ENCODE measurements at places on chromosomes 3 and 15.

DNA sequence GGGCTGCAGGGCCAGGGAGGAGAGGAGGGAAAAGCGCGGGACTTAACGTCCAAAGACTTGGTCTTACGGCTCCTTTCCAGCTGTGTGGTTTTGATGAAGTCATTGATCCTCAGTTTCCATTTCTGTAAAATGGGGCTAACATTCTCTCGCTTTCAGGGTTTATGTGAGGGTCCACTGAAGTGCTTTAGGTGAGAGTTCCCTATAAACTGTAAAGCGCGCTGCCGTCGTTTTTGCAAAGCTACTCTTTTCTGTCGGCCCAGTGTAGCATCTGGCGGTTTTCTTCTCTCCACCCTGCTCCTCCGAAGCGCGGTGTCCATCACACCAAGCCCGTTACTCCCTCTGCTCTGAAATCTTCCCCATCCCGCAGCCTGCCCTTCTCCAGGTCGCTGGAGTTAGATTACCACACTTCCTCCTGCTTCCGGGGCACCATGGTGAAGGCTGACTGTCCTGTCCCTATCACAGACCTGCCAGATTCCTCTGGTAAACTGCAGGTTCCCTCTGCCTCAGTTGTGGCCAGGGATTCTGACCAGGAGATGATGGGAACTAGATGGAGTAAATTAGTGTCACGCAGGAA lies 702 bp upstream of the DNAJC17 start:
- DNase-seq, result no peak

DNA sequence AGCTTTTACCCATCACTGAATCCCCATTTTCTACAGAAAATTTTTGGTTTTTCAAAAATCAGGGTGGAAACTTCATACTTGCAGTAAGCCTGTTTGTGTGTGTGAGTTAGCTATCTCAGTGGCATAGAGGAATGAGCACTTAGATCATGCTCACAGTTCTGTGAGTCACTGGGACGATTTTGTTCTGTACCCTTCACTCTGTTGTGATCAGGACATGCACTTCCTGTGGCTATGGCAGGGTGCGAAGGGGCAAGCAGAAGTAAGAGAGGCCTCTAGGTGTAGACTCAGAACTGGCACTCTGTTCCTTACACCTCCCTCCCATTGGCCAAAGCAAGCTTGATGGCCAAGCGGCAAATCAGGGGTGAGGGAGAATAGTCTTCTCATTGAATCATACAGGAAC lies 11.6 kb downstream of the NIPA2 start:
- no peak for DNase-seq

DNA sequence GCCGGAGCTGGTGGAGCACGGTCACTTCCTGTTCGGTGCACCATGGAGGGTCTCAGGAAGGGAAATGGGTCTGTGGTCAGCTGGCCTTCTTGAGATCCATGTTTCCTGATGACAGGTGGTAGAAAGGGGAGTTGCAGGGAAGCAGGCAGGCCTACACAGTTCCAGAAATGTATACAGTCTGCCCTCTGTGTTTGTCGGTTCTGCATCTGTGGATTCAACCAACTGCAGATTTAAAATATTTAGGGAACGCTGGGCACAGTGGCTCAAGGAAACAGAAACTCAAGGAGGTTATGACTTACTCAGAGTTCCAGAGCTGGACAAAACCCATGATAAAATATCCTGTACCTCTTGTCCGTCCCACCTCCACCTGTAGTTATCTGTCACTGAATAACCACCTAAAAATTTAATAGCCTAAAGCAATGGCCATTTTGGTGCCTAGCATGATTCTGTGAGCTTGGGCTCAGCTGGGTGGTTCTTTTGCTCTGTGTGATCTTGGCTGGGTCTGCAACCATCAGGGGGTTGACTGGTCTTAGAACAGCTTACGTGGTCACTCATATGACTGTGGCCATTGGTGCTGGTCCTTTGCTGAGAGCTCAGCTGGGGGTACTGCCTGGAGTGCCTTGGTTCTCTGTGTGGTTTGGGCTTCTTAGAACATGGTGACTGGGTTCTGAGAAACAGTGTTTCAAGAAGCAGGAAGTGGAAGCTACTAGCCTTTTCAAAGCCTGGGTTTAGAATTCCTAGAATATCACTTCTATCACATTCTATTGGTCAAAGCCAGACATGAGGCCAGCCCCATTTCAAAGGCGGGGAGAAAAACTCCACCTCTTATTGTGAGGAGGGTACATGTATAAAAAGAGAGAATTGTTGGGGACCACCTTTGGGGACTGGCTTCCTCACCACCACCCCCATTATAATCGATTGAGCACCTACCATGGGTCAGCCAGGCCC lies 239.7 kb upstream of the BHLHE40 start:
- no peak for DNase-seq

GRCh38 chr3:128448491-128448890 lies 18.2 kb downstream of the DNAJB8 start:
- DNase-seq, result peak; percentile 39

- peak; percentile 37 for DNase-seq
Observed at GRCh38 chr15:28106294-28107110, 7.4 kb upstream of the OCA2 start.

DNA sequence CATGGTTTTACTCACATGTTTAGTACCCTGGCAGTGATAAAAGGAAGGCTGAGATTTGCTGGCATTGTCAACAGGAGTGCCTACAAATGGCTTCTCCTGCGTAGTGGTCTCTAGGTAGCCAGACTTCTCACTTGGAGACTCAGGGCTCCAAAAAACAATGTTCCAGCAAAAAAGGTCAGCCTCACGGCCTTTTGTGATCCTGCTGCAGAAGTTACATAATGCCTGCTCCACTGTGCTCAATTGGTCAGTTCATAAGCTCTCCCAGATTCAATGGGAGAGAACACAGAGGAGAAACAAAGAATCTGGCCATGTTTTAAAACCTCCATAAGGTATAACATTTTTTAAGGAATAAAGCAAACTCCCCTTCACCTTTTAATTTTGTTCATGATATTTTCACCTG lies 76.1 kb upstream of the CMSS1 start:
- DNase-seq, result no peak

GRCh38 chr3:146221276-146221675 lies 29.6 kb downstream of the PLSCR4 start:
- no peak for DNase-seq

DNA sequence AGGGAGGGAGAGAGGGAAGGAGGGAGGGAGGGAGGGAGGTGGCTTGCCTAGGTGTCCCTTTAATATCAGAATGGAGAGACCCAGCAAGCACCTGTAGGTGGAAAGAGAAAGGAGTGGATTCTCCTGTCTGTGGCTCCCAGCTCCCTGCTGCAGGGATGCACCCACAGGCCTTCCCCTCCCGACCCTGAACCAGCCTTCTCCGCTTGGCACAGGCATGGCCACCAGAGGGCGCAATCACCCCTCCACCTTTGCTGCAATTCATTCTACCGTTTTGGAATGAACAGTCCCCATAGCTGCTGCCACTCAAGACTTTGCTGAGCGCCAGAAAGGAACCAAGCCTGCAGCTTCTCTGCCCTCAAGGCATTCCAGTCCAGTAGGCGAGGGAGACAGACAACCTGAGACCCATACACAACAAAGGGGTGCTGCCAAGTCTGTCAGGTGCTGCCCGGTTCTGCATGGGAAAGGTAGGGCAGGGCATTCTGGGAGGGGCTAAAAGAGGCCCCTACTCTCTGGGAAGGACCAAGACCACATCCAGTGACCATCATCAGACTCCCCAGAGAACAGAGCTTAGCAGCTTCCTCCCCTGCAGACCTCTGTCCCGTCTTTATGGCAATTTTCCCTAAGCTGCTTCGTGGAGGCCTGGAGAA lies 4.9 kb downstream of the TLR9 start:
- peak; percentile 97 for DNase-seq

DNA sequence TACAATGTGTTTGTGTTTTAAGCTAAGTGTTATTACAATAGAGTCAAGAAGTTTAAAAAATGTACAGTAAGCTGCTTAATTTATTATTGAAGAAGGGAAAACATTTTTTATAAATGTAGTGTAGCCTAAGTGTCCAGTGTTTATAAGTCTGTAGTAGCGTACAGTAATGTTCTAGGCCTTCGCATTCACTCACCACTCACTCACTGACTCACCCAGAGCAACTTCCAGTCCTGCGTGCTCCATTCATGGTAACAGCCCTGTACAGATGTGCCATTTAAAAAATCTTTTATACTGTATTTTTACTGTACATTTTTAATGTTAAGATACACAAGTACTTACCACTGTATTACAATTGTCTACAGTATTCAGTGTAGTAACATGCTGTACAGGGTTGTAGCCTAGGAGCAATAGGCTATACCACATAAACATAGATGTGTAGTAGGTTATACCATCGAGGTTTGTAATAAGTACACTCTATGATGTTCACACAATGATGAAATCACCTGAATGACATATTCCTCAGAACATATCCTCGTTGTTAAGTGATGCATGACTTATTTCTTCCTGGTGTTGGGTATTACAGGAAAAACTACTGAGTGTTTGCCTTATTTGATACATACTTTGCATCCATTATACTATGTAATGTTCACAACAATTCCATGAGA lies 156.6 kb upstream of the NUDT16 start:
- no peak for DNase-seq

DNA sequence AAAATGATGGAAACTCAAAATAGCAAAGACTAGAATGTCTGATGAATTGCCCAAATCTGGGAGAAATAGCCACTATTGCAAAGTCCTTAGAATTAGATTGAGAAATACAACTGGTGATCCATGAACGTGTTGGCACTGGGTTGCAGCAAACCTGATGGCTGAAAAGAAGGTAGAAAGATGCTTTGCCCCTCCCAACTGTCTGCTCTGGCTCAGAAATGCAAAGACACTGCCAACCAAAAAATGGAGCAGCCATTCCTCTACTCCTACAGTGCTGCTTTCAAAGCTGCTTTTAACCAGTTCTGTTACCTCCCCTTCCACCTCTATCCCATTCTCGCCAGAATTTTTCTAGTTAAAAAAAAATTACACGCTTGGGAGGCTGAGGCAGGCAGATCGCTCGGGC lies 60.7 kb downstream of the CPA3 start:
- DNase-seq, result no peak

DNA sequence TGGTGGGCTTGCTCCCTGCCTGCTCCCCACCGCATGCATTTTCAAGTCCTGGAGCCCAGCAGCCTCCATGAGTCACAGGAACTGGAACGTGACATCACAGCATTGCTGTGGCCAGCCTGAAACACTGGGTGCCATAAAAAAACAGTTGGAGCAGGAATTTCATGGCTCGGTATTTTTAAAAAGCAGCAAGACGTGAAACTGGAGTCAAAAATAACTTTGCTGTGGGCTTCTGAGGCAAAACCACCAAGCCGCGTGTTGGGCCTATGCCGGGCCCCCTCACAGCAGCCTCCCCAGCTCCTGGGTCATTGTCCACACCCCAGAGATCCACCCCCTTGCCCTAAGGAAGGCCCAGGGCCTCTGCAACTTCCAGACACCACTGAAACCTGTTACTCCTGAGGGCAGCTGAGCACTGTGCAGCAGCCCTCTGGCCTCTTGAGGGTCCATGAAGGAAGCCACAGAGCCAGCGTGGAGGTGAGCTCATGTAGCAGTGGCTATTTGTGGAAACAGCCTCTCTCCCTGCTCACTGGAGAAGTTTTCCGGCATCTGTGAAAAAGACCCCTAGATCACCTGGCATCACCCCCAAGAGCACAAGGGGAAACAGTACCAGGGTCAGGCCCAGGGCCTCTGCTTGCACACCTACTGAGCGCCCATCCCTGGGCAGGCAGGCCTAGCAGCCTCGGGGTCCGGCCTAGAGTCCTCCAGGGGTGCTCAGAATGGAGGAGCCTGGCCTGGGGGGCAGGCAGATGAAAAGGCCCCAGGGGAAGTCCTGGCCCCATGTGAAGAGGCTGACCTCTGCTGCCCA lies 34.0 kb upstream of the DUSP7 start:
- no peak for DNase-seq

GRCh38 chr3:40099871-40100270 lies 209.6 kb upstream of the EIF1B start:
- no peak for DNase-seq

GRCh38 chr15:33078607-33079006 lies 115.9 kb downstream of the FMN1 start:
- DNase-seq, result no peak

GRCh38 chr15:100725121-100726069 lies 123.0 kb downstream of the ASB7 start:
- DNase-seq, result no peak

DNA sequence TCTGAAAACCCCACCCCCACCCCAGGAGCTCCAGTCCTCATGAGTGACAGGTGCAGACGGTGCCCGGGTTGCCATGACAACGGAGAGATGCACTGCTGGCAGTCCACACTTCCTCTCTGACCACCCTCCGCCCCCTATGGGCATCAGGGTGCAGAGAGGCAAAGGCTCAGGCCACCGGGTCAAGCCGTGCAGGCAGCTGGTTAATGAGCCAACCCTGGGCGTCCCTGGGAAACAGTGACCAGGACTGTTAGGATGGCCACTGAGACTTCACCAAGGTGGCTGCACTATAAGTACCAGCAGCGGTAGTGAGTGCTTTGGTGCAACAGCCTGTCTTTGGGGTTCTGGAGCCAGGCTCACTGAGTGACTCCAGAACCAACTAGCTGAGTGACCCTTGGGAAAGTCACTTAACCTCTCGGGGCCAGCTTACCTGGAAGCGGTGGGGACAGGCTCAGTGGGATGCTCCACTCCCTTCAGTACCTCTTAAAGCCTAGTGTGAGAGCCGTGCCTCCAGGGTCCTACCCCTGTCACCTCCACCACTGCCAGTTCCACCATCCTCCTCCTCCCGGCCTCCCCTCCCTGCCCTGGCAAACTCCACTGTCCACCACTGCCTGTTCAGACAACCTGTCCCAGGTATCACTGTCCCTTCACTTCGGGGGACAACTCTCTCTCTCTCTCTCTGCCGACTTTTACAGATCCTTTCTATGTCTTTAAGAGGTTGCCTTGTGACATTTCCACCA lies 121.0 kb upstream of the PRR20G start:
- no peak for DNase-seq

GRCh38 chr3:8623741-8624140 lies 20.9 kb downstream of the SSUH2 start:
- no peak for DNase-seq

GRCh38 chr3:23592961-23593931 lies 212.5 kb upstream of the UBE2E1 start:
- DNase-seq, result no peak

DNA sequence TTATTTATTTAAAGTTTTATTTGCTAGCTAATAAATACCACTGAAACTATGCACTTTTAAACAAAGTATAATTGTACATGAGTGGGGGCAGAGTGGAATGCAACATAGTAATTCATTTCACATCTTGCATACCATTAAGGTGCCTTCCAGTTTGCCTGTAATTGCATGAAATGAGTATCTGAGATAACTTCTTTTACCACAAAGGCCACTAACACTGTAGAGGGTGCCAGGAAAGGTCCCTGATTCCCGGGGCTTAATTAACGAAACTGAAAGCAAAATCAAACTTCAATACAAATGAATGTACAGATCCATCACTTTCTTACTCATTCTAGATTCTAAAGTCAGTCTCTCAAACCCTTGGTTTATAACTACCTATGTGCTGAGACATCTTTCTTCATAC lies 2.1 kb downstream of the CD47 start:
- no peak for DNase-seq

Measured in stimulated activated CD8-positive, alpha-beta memory T cell treated with anti-CD3 and anti-CD28 coated beads, Interleukin-4, amount 100 ng/mL, for 48 hours (primary cell).